ENCODE measurements at places on chromosomes 1 and 21.

GRCh38 chr1:92657701-92658100, 127.2 kb downstream of the EVI5 start:
- DNase-seq: no peak

- no peak for DNase-seq
These were observed 77.3 kb upstream of the ATF3 start for GRCh38 chr1:212531267-212531666.

- DNase-seq: no peak
These were observed 41.0 kb upstream of the USP25 start for GRCh38 chr21:15688809-15689208.

- no peak for DNase-seq
These were observed 1.0 kb upstream of the DMRTA2 start for GRCh38 chr1:50424045-50424883.

DNA sequence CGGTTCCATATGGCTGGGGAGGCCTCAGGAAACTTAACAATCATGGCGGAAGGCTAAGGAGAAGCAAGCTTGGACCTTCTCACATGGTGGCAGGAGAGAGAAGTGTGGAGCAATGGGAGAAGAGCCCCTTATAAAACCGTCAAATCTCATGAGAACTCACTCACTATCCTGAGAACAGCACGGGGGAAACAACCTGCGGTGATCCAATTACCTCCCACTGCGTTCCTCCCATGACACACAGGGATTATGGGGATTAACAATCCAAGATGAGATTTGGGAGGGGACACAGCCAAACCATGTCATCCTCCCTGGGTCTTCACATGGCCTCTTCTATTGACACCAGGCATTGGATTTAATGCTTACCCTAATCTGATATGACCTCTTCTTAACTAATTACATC, 455.1 kb upstream of the VAMP3 start:
- DNase-seq: no peak

DNA sequence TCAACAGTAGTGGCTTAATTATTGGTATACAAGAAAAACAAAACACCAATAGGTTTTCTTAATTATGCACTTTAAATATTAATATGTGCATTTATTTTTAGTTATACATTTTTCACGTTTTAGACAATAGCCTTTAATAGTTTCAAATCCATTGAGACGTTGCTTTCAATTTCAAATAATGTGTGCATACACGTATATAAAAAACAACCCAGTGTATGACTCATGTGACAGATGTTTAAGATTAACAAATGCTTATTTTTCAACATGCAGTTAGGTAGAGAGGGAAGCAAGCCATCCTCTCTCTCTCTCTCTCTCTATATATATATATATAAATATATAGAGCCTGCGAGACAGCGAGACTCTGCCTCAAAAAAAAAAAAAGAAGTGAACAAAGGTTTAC, 24.3 kb downstream of the EYA3 start:
- no peak for DNase-seq

- no peak for DNase-seq
These were observed 96.6 kb downstream of the FOXD2 start for GRCh38 chr1:47534436-47534835.

DNA sequence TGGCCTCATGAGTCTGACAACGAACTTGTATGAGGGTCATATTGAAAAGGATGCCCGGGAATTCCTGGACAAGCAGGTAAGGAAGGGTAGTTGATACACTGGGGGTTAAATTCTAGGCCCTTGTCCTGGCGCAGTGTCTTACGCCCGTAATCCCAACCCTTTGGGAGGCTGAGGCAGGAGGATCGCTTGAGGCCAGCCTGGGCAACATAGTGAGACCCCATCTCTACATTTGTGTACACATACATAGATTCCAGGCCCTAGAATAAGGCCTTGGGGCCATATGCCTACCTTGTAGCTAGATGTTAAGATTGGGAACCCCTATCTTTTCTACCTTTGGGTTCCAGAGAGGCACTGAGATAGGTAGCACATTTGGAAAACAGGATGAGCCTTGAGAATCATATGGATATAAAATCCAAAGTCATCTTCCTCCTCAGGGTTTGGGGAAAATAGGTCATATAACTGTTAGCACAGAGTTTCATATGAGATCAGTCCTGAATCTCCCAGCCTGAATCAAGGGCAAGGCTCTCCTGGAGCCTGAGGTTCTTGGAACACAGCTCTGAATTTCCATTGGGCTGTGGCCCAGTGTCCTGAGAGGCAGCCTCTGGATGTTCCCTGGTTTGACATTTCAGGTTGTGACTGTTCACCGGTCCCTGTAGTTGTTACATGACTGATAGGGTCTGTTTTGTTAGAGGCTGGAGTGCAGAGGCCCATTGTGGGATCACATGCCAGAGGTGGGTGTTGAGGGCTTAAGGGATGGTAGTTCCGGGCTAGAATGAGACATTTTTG, 104.4 kb downstream of the PIK3R3 start:
- DNase-seq: no peak

- no peak for DNase-seq
These were observed 65.8 kb upstream of the PRKACB start for GRCh38 chr1:84078108-84078841.

DNA sequence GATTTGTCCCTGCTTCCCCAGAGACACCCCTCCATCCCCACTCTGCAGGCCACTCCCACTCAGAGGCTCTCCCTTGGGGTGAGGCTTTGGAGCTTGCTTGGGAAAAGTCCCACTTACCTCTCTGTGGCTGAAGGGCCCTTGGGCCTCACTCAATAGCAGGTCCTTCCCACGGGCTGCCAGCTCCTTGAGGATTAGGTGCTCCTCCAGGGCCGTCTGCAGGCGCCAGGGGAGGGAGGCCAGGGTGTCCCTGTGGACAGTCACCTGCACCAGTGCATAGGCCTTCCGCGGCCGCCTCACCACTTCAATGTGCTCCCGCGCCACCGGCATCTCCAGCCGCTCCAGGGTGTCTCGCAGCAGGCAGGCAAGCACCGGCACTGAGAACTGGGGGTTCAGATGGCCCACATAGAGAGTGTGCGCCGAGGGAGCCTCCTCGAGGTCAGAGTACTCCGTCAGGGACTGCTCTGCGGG, 1.4 kb downstream of the SLFNL1 start:
- DNase-seq: no peak

DNA sequence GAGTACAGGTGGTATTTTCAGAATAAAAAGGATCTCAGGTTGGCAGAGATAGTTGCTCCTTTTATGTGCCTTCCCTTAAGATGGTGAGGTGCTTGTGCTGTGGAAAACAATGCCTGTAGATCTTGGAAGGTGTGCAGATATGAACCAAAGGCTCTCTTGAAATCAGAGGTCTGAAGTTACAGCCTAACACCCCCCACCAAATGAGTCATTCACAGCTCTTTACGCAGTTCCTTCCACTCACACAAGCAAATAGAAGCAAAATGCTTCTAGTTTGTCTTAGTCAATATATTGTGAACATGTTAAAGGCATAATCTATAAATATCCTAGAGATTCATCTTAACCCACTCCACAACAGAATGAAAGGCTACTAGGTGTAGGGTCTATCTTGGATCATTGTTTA, 128.9 kb upstream of the NR5A2 start:
- DNase-seq: no peak

DNA sequence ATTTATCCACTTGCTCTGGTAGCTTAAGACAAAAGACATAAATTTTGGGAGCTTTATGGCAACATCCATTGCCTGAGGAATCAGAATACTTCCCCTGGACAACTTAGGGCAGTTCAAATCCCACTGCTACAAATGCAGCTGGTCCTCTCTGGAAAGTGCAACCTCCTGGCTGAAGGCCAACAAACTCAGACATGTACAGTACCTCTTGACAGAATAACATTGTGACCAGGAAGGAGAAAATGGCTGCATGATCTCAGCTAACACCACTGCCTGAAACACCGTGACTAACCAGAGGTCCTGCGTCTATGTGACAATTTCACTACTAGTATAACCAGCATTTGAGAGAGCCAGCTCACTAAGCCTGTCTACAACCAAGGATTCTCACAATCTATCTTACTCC, 218.9 kb downstream of the CRB1 start:
- no peak for DNase-seq

DNA sequence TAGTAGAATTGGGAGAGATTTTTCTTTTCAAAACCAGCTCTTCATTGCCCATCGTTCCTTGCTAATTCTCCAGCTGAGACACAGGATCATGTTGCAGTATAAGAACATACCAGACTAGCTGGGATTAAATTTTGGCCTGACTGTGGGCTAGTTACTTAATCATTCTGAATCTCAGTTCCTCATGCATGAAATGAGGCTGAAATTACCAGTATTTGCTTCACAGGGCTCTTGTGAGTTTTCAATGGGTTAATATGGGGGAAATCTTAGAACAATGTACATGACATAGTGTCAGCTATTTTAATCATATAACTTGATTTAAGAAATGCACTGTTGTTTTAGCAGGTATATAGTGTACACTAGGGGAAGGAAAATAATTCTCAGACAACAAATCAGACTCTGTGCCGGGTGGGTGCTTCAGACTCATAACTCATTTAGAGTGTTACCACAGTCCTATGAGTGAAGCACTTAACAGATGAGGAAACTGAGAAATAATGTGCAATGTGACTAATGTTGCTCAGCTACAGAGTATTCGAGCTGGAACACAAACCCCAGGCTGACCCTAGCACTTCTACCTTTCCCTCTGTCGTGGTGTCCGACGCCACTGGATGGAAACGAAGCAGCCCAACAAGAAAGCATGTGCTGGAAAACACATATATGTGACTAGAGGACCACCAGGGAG, 137.6 kb upstream of the SGIP1 start:
- no peak for DNase-seq

GRCh38 chr1:91603409-91603808, 102.8 kb downstream of the CDC7 start:
- DNase-seq: no peak

DNA sequence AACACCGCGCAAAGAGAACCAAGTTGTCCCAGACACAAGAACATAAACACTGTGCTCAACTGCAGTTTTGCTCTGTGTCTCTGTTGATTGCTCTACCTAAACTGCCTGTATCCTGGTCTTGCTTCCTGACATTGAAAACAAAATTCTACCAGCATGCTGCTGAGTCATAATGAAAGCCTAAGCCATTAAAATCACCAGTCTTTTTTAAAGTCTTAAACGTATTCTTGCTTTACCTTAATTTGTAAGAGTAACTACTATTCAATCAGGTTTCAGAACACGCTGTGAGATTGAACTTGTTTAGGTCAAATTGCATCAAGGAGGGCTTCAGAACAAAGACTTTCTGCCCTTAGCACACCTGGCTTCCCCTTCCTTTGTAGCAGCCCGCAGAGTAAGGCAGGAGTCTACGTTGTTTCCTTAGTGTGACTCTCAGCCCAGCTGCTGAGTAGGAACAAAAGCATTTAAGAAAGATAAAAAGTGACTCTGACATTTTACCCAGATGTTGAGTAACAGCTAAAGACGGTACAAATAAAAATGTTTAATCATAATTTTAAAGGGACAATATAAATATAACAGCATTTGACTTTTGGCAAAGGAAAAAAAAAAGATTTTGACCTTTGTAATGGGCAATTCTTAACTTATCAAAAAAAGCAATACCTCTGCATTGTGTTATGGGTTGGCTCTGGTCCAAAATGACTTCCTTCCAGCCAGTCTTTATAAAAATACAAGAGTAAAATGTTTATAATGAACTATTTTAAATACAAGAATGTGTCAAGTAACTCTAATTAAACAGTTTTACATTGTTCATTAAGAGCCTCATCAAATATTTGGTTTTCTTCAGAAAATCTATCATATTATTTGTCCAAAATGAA, 186.9 kb upstream of the ADGRL4 start:
- DNase-seq: no peak

GRCh38 chr1:109927911-109928321, 17.3 kb downstream of the CSF1 start:
- no peak for DNase-seq

- DNase-seq: no peak
These were observed 27.2 kb upstream of the MAN1A2 start for GRCh38 chr1:117339866-117340700.

GRCh38 chr1:229058729-229059128, 212.2 kb upstream of the RAB4A start:
- DNase-seq: no peak

- DNase-seq: no peak
These were observed 30.1 kb downstream of the ATF3 start for GRCh38 chr1:212638492-212639151.

DNA sequence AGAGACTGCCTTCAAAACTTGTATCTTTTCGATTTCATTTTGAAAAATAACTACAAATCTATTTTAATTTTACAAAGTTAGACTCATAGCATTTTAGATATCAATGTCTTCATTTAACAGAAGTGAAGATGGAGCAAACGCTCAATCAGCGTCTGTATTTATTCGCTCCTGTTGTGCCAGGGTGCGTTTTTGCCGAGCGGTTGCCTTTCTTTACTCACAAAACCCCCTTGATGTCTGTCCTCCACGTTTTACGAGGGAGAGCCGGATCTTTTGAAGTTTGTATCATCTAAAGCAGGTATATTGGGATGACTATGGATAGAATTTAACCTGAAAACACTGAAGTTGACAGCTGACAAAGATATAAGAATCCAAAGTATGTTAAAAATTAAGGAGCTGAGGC, 44.6 kb downstream of the MRPL39 start:
- DNase-seq: no peak

GRCh38 chr21:45447821-45448220, 42.9 kb downstream of the COL18A1 start:
- DNase-seq: no peak

GRCh38 chr1:241813768-241814320, 34.2 kb upstream of the EXO1 start:
- no peak for DNase-seq

DNA sequence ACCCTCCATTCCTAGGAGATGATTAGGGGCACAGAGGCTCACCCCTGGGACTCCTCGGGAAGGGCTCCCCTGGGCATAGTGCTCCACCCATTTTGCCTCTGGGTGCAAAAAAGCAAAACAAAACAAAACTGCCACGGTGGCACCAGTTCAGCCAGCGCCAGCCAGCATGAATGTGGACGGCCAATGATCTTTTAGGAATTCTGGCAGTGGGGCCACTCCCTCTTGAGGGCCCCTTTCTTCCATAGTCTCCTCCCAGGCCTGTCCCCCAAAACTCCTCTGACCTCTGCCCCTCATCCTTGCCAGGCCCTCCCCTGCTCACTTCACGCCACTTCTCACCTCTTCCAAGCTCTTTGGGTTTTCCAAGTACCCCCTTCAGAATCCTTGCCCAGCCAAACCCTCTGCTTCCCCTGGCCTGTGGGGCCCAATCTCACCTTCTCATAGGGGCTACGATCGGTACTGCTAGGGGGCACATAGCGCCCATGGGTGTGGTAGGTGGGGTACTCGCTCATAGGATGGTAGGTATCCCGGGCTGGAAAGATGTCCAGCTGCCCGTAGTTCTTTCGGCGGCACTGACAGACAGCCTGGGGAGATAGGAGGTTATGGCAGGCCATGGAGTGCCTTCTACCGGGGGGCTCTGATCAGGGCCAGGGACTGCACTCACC, 13.3 kb downstream of the TRIM46 start:
- no peak for DNase-seq

- DNase-seq: no peak
These were observed 35.1 kb upstream of the JUN start for GRCh38 chr1:58818976-58819375.
